Right hindlimb (tissue), 1 donor: ENCODE measurements at places on chromosomes 4 and X.
A peak's percentile ranks its signal among the peaks of the same experiment; 100 is the strongest.

DNA sequence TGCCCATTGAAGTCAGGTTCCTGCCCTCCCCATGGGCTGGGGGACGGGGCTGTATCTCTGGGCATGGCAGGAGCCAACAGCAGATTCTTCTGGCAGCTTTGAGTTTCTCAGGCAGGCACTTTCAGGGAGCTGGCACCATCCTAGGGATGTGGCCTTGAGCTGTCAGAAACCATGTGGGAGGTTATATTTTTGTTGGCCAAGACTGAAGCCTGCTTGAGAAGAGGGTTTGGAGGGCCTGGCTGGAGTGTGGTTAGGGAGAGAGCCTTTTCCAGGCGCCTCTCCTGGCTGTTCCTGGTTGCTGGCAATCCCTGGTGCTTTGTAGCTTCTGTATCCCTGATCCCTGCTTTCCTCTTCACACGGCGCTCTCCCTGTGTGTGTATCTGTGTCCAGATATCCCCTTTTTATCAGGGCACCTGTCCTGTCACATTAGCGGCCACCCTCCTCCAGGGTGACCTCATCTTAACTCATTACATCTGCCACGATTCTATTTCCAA, 30.6 kb upstream of the SORCS2 start:
- peak; percentile 56 for DNase-seq

DNA sequence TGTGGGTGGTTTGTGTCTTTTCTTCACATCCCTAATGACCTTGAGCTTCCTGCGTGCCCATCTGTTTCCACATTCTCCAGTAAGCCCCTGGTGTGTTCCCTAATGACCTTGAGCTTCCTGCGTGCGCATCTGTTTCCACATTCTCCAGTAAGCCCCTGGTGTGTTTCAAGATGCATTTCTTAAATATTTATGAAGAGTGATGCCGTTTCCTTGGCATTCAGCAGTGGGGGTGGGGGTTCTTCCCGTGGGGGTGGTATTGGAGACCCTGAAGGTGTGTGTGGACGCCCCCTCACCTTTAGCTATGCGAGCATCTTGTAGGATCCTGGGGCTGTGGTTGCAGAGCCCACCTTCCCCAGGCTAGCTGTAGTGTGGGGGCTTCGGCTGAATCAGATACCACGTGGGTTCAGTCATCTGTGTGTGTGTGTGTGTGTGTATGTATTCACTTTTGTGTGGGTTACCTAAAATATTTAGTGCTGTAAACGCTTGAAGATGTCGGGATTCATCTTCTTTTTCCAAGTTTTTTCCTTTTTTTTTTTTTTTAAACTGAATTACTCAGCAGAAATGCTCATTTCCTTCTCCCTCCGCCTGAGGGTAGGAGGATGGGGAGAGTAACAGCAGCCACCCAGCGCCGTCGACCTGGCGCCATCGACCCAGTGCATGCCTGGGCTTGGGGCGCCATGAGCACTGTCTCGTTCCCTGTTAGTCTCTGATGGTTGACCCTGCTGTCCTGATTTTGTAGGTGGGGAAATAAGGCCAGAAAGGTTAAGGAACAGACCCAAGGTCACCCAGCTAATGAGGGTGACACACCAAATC, 9.9 kb downstream of the NSG1 start:
- DNase-seq = no peak

DNA sequence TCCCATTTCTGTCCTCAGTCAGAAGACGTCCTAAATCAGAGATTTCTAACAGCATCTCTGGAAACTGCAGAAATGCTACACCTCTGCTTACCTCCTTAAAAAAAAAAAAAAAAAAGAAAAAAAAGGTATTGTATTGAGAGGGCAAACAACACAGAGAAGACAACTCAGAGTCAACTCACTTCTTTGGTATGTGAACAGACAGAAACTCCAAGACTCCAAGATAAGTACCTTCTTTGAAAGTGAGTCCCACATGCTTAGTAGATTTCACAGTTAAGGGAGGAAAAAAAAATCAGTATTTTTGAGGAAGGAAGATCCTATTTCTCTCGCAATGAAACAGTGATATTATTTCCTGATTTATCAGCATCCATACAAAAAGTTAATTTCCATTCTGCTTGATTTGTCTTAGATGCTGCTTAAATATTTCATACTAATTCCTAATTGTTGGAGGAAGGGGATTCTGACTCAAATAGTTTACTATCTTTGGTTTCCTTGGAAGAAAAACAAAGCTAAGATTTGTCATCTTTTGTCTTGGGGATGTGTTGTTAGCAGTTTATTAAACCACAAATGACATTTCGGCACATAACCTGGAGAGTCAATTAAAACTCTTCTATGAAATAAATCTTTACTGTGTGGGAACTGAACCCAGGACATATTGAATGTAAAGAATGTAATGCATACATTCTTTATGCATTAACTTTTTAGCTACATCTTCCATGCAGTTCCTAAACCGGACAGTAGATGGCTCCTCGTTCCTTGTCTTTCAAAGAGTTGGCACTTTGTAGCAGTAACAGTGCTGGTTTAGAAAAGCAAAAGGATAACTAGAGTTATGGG, 4.7 kb downstream of the RASGEF1B start:
- peak; percentile 69 for DNase-seq

- peak; percentile 41 for DNase-seq
Measured at GRCh38 chr4:149914119-149915115, 98.8 kb upstream of the IQCM start.

- DNase-seq = no peak
Measured at GRCh38 chr4:86615501-86615900, 21.4 kb downstream of the PTPN13 start.
